ENCODE measurements at places on chromosomes 1 and 21. TPM values are rescaled to one million over a fixed set of nuclear protein-coding genes. Genes with fewer than 3 reads are reported as not detected.

Gene TCHHL1
- total RNA-seq: not detected

Gene IQGAP3
- total RNA-seq: 15.3 TPM

Gene CBR3
- total RNA-seq: 12.7 TPM

Gene SLAMF6
- total RNA-seq: not detected

Gene GPR25
- not detected for total RNA-seq

Gene KRTAP19-8
- not detected for total RNA-seq

Gene MYCL
- total RNA-seq: 1.4 TPM

Gene TFF2
- total RNA-seq: not detected

Gene PROK1
- total RNA-seq: not detected

Gene VASH2
- 3.4 TPM for total RNA-seq

Gene DNAJC6
- total RNA-seq: 4.8 TPM

Gene LGR6
- total RNA-seq: 0.42 TPM

Gene C1QTNF12
- total RNA-seq: 1.7 TPM

Gene MAP1LC3C
- not detected for total RNA-seq

Gene LCE1F
- not detected for total RNA-seq

Gene DSCAM
- not detected for total RNA-seq

Gene NPR1
- 0.97 TPM for total RNA-seq

Gene CEPT1
- 13.0 TPM for total RNA-seq

Gene ADCY10
- not detected for total RNA-seq

Gene ZC3H12A
- total RNA-seq: 44.4 TPM

Gene TDRD5
- total RNA-seq: 0.08 TPM

Gene C1orf185
- total RNA-seq: not detected

Gene ZSCAN20
- 1.7 TPM for total RNA-seq

Gene KRTAP11-1
- not detected for total RNA-seq

Gene PRMT2
- total RNA-seq: 50.3 TPM

Gene FABP3
- total RNA-seq: not detected

Gene ADAM30
- total RNA-seq: not detected

Gene ALX3
- total RNA-seq: not detected

Gene TRPM2
- total RNA-seq: 8.0 TPM

Gene LCE3E
- total RNA-seq: not detected

Gene KCNA10
- total RNA-seq: not detected

Data from A549 treated with GW870086 at 1 μM for 4 hours (cell line).